B cell (primary cell): ENCODE measurements at places on chromosomes 2 and 18.

GRCh38 chr2:159052157-159052601 is 83.7 kb downstream of the TANC1 start:
- no peak for DNase-seq

GRCh38 chr2:231321021-231321420 is 74.5 kb upstream of the B3GNT7 start:
- DNase-seq: no peak

- no peak for DNase-seq
Measured at GRCh38 chr2:77831471-77831870, 309.3 kb upstream of the LRRTM4 start.

DNA sequence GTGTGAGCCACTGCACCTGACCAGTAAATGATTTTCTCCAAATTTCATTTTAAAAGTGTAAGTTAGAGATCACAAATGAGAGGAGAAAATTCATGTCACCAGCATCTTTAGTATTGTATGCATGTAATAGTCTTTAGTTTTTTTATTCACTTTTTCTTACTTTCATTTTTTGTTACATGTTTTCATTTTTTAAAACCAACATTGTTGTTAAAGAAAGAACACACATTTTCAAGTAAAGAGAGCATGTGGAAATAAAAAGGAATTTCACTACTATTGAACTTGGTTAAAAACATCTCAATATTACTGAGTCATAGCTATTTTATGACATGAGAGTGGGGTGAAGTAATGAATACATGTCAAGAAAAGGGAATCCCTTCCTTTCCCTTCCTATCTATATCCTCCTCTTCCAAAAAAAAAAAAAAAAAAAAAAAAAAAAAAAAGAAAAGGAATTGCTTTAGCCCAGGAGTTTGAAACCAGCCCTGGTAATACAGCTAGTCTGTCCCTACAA is 29.1 kb upstream of the PMAIP1 start:
- DNase-seq: no peak

- no peak for DNase-seq
Measured at GRCh38 chr2:218026676-218027425, 24.1 kb upstream of the TNS1 start.

- DNase-seq: no peak
Measured at GRCh38 chr2:186927867-186928191, 78.9 kb upstream of the ZSWIM2 start.

GRCh38 chr2:204732019-204732418 is 186.7 kb downstream of the PARD3B start:
- no peak for DNase-seq

DNA sequence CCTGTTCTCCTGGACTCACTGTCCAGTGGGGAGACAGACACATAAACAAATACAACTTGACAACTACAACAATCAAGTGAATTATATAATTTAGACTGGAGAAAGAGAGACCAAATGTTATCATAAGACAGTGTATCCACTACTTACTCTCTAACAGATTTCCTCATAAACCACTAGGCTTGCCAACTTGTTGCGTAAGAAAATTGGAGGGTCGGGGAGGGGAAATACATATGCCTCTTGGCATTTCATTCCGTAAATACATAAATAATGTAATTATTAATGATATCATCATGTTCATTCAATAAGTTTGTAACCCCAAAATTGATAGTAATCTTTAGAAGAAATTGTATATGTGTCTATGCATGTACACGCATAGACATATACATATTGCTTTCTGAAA is 14.9 kb downstream of the RAB6D start:
- DNase-seq: no peak

DNA sequence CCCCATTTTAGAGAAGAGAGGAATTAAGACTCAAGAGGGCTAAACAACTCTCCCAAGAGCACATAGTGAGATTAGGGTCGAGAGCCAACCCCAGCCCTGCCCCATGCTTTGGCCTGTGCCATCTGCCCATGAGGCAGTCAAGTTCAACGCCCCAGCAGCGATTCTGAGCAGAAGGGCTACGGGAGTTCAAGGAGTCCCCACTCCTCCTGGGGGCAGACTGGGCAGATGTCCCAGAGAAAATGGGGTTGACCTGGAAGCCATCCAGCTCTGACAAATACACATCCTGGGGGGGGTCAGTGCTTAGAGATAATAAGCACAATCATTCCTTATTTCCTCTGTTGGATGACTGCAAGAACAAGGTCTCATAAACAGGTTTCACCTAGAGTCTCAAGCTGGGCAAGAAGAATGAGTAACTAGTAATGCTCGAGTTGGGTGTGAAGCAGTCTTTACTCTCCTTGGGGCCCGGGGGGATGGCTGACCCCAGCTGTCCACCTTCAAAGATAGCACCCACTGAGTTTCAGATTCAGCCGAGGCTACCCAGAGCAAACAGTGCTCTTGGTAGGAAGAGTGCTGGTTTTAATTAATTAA is 716.4 kb downstream of the RNF144A start:
- no peak for DNase-seq
